ENCODE measurements at places on chromosomes 16 and 17. TPM values are rescaled to one million over a fixed set of nuclear protein-coding genes. Genes with fewer than 3 reads are reported as not detected.

ELMO3 gene
- polyA plus RNA-seq, result 33.1 TPM

ITGB4 gene
- polyA plus RNA-seq, result 15.7 TPM

C17orf100 gene
- polyA plus RNA-seq, result 3.7 TPM

LHX1 gene
- polyA plus RNA-seq, result 10.6 TPM

All from kidney (tissue), 22 donors.